Amniotic stem cell (primary cell): ENCODE measurements at places on chromosomes 4 and X.

- peak; percentile 71 for DNase-seq
Measured at GRCh38 chrX:103453655-103454054, 65.6 kb downstream of the RAB40A start.

DNA sequence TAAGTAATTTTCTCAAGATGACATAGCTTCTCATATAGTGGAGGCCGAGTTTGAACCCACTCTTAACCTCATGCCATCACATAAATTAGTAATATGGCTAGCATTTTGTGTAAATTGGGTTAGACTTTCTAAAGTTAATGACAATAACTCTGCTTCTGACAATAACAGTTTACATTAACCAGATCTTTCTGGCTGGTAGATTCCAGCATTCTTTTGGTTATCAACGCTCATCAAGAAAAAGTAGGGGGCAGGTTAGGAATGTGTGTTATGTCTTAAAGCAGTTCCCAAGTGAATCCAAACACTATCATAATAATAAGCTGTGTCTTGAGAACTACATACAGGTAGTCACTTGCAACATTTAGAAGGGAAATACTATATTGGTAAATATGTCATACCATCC is 162.5 kb downstream of the PRDM5 start:
- DNase-seq, result no peak

GRCh38 chr4:48603366-48604003 is 113.4 kb downstream of the ZAR1 start:
- DNase-seq, result no peak

DNA sequence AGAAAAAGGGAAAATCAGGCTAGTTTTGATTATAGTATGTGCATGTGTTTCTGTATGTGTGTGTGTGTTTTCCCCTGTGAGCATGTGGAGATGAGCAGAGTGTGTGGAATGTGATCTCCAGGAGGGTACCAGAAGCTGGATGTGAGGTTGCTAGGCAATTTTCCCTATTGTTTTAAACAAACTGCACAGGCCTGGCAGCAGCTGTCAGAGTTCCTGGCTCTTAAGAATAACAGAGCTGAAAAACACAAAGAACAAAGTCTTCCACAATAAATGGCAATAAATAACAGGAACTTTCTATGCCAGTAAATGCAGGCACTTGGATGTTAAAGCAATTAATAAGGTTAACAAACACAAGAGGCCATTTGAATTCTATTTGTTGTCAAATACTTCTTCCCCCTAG is 344.6 kb upstream of the CTSO start:
- peak; percentile 56 for DNase-seq

DNA sequence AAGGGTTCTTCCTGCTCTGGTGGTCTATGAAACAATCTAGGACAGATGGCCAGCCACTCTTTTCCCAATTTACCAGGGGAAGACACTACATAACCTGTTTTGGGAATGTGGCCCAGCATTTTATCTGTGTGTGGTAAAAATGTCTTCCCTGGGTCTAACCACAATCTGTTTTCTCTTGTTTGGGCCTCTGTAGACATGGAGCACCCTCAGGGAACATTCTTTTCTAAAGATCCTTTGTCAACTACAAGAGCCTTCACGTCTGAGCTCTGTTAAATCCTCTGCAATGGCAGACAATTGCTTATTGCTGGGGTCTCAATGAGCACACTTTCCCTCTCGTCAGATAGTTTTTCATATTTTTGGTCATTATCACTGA is 35.5 kb downstream of the PLAC1 start:
- DNase-seq, result no peak

- DNase-seq, result no peak
Measured at GRCh38 chrX:88136328-88136727, 610.7 kb upstream of the CPXCR1 start.
